Stimulated activated CD8-positive, alpha-beta memory T cell treated with anti-CD3 and anti-CD28 coated beads, Interleukin-4, amount 100 ng/mL, for 4 hours (primary cell): ENCODE measurements at places on chromosomes 7 and 10.

DNA sequence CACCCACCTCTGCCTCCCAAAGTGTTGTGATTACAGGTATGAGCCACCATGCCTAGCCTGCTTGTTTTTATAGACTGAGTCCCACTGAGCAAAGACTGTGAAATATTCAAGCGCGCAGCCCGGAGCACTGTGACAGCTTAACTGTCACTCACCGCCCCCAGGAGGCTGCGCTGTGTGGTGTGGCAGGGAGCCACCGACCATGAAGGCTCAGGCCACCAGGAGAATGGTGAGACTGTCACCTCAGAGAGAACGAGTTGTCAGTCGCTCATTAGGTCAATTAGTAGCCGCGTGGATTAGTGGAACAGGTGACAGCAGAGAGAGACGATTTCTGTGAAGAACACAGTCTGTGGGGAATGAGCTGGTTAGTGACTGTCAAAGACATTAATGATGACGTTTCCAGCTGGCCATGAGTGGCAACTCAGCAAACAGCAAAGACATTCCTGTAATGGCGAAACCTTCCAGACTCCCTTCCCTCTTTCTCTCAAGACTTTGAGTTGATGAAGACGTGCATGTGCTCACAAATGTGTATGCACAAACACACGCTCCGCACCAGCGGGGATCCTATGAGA is 64.5 kb downstream of the CYCS start:
- DNase-seq: no peak

GRCh38 chr7:128831178-128831993 is 1.2 kb downstream of the FLNC start:
- DNase-seq: no peak

GRCh38 chr10:49592726-49593563 is 17.2 kb upstream of the SLC18A3 start:
- DNase-seq: peak; percentile 15

DNA sequence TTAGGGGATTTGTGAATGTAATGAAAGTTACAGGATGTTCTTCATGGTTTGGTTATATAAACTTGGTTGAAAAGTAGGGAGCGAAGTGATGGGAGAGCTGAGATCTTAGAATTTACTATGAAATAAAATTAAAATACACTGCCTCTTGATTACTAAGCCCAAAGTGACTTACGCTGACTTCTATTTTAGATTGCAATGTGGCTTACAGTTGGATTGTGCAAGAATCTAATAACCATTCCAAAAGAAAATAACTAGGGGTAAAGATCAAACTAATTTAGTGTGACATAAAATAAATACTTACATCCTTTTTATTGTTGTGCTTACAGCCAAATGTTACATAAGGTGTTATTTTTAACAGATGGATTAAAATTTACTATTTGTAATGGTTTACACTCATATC is 15.3 kb downstream of the WNT16 start:
- DNase-seq: no peak

DNA sequence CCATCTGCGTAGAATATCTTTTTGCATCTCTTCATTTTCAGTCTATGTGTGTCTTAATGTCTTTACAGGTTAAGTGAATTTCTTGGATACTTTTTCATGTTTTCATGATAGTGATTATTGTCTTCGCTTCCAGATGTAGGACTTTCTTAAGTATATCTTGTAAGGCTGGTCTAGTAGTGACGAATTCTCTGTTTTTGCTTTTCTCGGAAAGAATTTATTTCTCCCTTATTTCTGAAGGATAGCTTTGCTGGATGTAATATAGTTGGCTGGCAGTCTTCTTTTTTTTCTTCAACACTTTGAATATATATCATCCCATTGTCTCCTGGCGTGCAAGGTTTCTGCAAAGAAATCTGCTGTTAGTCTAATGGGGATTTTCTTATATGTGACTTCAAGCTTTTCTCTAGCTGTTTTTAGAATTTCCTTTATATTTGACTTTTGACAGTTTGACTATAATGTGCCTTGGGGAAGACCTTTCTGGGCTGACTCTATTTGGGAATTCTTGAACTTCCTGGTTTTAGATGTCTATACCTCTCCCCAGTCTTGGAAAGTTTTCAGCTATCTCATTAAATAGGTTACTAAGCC is 14.3 kb downstream of the GTPBP4 start:
- no peak for DNase-seq

GRCh38 chr10:111161109-111161874 is 84.5 kb downstream of the ADRA2A start:
- no peak for DNase-seq

GRCh38 chr7:116780521-116780920 is 81.9 kb upstream of the CAPZA2 start:
- no peak for DNase-seq

DNA sequence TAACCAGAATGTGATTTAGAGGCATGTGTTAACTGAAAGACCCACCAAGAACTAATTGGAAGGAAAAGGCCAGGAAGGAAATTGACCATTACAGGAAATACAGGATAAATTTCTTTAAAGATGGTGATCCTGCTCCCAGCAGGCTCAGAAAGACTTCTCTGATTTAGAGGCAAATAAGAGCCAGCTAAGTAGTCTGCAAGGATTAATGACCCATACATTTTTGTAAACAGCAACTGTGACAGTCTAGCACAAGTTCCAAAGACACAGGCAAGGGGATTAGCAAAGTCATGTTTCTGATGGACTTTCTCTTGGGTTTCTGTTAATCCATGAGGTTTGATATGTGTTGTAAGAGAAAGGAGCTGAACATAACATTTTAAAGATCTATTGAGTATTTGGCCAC is 425.0 kb downstream of the HTR7 start:
- no peak for DNase-seq

- no peak for DNase-seq
Measured at GRCh38 chr10:13105184-13105583, 5.2 kb downstream of the OPTN start.

DNA sequence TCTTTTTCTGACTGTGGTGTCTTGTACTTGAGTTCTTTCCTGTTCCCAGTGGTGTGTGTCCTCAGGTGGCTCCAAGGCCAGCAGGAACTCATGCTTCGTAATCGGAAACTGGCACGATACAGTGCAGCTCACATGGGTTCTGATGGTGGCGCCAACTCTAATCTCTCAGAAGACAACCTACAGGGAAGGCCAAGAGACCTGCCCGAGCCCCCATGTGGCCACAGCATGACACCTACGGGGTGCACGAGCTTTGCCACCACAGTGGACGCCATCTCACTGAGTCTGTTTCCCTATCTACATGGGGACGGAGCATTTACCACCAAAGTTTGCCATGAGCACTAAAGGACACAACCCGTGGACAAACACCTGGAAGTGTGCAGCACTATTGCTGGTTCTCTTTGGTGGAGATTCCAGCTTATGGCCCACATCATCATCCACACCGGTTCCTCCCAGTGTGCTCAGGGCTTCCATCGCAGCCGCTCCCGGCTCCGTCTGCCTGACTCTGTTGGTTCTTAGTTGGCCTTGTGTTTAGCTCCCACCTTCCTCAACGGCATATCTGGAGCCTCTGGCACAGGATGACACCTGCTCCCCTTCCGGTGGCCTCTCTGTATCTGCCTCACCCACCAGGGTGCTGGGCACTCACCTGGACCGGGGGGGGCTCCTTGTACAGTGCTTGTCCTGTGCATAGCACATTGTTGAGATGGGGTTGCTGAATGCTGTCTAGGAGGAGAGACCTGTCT is 586.6 kb upstream of the MKI67 start:
- DNase-seq: no peak

GRCh38 chr7:40758590-40758989 is 623.8 kb downstream of the SUGCT start:
- no peak for DNase-seq

DNA sequence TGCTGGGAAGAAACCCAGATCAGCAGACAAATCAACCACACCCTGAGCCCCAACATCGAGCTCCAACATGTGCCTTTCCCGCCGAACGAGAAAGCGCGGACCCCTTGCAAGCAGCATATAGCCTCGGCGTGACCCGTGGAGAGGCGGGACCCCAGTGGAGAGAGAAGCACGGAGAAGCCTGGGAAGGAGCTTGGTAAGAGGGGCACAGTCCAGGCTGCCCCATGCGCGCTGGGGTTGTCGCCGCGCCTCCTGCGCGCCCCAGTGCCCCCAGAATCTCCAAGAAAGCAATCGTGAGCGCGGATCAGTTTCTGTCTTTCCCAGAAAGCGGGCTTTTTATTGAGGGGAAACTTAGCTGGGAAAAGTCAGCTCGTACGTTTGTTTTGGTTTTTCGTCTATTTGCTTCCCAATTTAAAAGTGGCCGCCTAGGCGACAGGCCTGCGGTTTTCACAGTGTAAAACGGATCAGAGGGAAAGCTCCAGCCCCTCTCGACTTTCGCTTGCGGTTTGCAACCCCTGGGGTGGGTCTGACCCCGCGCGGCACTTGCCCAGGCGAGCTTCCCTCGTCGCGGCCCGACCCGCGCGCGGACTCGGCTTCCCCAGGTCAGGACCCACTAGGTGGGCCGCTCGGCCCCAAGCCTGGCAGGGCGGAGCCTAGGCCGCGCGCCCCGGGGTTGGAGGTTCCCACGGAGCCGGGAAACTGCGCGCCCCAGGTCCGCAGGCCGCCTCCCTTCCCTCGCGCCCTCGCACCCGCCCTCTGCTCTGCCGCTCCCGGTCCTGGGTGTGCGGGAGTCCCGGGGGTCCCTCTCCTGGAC is 31.1 kb downstream of the SKIDA1 start:
- DNase-seq: no peak

- DNase-seq: no peak
Measured at GRCh38 chr10:10326116-10326515, 691.6 kb upstream of the CELF2 start.

DNA sequence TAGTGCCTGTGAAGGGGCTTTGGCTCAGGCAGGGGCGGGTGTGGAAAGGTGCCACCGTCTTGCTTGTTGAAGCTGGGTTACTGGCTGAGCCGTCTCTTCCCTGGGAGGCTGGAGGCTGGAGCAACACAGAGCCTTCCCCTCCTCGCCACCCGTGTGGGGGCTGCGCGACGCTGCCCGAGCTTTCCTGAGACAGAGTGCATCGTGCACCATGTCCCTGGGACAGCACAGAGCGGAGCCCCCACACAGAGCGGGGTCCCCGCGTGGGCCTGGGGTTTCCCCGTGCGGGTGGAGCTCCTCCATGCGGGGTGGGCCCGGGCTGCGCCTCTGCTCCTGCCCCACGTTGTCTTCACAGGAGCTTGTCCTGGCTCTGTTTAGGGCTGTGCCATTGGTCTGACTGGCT is 69.9 kb downstream of the INPP5A start:
- DNase-seq: no peak

- no peak for DNase-seq
Measured at GRCh38 chr10:79350407-79351154, 3.3 kb downstream of the PPIF start.

GRCh38 chr7:38273286-38273995 is at the start of gene TARP:
TSS of gene TARP (minus strand) at chr7:38273636.
- no peak for DNase-seq

- DNase-seq: no peak
Measured at GRCh38 chr7:19294619-19295018, 149.4 kb upstream of the FERD3L start.

GRCh38 chr7:149479568-149479967 is 18.0 kb downstream of the ZNF746 start:
- DNase-seq: no peak

- DNase-seq: no peak
Measured at GRCh38 chr10:109698882-109699664, 224.2 kb downstream of the XPNPEP1 start.

- DNase-seq: no peak
Measured at GRCh38 chr7:97008275-97008917, 3.0 kb downstream of the DLX6 start.

- no peak for DNase-seq
Measured at GRCh38 chr10:29926693-29927048, 132.7 kb downstream of the JCAD start.

GRCh38 chr7:16619979-16620408 is 25.6 kb downstream of the ANKMY2 start:
- no peak for DNase-seq

DNA sequence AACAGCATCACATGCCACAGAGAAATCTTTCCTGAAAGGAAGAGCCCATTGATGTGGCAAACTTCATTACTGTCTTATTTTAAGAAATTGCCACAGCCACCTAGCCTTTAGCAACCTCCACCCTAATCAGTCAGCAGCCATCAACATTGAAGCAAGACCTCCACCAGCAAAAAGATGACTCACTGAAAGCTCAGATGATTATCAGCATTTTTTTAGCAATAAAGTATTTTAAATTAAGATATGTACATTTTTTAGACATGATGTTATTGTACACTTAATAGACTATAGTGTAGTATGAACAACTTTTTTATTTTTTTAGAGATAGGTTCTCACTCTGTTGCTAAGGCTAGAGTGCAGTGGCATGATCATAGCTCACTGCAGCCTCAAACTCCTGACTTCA is 14.8 kb downstream of the STEAP1B start:
- DNase-seq: no peak

GRCh38 chr7:28165961-28166955 is 14.3 kb downstream of the JAZF1 start:
- no peak for DNase-seq

GRCh38 chr10:72001033-72001395 is 36.8 kb downstream of the CHST3 start:
- no peak for DNase-seq

DNA sequence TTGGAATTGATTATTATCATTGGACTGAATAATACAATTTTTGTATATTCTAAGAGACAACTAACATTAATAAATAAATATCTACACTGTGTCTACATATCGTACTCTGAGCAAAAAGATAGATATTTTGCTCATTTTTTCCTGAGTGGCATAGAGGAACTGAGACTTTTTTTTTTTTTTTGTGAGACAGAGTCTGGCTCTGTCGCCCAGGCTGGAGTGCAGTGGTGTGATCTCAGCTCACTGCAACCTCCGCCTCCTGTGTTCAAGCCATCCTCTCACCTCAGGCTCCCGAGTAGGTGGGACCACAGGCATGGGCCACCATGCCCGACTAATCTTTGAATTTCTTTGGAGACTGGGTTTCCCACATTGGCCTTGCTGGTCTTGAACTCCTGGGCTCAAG is 14.0 kb downstream of the KMT2E start:
- no peak for DNase-seq

DNA sequence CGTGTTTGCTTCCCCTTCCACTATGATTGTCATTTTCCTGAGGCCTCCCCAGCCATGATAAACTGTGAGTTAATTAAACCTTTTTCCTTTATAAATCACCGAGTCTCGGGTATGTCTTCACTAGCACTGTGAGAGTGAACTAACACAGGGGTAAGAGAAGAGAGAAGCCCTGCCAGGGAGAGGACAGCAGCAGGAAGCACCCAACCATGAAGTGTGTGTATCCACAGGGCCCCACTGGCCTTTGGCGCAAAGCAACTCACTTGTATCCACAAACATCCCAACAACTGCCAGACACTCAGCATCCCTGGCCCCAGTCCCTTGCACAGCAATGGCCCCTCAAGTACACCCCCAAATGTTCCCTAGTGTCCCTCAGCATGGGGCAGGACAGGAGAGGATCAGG is 115.1 kb downstream of the MAD1L1 start:
- no peak for DNase-seq

GRCh38 chr7:103803631-103804030 is 185.8 kb downstream of the RELN start:
- DNase-seq: no peak
